CD4-positive, alpha-beta T cell treated with Interleukin-6 for 4 hours (primary cell): ENCODE measurements at places on chromosomes 1 and 21.

- DNase-seq = no peak
Observed at GRCh38 chr1:91730801-91731732, 154.9 kb downstream of the TGFBR3 start.

- DNase-seq = no peak
Observed at GRCh38 chr1:226638608-226639007, 90.0 kb downstream of the STUM start.

GRCh38 chr1:100931716-100932115 is 35.8 kb downstream of the SLC30A7 start:
- DNase-seq = no peak

DNA sequence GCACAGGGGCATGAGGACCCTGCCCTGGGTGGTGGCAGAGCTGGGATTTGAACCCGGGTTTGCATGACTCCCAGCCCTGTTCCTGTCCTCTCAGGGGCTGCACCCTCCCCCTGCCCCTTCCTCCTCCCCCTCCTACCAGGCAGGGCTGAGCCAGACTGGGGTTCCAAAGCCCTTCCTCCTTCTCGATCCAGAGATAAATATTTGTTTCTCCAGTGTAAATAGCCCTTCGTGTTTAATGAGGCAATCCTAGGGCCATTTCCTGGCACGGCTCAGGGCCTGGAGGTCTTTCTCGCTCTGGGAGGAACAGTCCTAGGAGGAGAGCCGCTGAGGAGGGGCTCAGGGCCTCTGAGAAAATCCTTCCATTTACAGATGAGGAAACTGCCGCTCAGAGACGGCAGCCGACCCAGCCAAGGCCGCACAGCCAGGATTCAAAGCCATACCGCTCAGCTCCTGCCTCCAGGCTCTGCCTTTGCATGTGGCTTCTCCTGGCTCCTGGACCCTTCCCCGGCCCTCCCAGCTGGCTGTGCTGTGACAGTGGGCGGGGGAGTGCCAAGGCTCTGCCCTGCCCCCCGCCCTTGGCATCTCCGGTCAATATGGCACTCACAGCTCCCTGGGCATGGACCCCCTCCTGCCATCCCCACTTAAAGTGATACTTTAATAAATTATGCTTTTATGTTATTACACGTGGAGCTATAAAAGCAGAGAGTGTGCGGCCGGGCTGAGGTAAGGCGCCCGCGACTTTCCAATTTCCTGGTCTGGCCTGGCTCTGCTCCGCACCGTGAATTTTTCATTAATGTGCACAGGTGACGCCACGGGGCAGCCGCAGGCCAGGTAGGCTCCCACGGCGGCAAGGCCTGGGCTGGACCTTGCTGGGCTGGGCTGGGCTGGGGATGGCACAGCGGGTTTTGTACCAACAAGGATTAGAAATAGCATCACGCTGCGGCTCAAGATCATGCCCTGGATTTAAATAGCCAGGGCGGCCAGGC is 114.7 kb upstream of the WNT4 start:
- no peak for DNase-seq

DNA sequence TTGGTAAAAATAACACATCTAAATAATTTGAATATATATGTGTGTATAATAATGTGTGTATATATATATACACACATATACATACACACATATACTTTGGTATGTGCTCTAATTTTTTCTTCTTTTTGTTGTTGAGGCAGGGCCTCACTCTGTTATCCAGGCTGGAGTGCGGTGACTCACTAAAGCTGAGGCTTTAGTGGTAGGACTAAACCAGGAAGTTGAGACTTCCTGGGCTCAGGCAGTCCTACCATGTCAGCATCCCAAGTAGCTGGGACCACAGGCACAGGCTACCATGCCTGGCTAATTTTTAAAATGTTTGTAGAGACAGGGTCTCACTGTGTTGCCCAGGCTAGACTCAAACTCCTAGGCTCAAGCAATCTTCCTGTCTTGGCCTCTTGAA is 46.7 kb upstream of the CXADR start:
- no peak for DNase-seq

DNA sequence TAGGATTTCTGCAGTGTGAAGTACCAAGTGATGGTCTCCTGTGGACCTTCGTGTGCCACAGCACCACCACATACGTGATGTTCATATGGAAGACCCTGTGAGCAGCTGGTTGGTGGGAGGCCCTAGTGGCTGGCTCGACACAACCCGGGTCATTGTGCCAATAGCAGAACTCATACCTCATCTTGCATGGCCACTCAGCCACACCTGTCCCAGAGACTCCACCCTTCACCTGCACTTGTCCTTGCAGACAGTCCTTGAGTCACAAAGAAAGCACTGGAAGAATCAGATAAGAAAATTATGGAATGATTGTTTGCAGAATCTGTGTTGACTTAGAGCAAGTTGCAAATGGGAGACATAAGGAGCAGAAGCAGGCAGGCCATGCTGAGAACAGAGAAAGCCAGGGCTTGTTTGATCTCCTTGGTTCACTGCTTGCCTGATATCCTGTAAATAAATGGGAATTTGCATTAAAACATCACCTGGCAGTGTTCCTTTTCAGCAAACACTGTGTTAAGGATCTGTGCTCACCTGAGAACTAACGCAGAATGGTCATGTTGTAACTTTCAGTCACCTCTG is 307.7 kb downstream of the SIPA1L2 start:
- no peak for DNase-seq

DNA sequence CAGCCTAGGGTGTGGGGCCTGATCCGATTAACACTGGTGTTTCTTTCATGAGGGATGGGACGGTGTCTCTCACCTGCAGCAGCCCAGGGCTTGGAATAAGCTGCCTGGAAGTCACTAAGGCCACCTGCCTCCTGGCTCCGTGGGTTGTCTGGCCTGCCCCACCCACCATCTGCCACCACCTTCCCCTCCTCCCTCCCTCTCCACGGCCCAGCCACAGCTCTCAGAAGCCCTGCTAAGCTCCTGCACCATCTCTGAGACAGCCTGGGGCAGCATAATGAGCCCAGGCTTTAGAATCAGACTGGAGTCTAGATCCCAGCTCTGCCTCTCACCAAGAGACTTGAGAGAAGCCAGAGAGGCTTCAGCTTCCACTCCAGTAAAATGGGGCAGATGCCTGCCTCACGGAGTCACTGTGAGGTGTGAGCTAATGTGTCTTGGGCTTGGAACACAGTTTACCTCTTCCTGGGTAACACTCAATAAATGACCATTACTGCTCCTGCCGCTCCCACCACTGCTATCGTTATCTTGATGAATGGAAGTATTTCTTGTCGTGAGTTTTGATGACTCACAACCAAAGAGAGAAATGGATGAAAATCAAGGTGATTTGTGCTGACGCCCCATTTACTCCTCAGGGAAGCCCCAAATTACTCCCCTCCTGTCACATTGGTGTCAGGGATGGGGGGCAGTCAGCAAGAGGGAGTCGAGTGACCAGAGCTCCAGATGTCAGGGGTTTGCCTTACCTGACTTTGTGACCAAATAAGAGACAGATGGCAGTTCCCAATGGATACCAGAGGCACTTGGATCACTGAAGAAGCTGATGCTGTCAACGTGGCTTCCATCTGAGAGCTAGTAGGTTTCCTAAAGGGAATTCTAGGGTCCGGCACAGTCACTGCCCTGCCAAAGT is 23.5 kb upstream of the C1QA start:
- no peak for DNase-seq

- no peak for DNase-seq
Observed at GRCh38 chr1:246291127-246291526, 216.0 kb downstream of the SMYD3 start.

- DNase-seq = no peak
Observed at GRCh38 chr1:21384620-21385019, 55.3 kb upstream of the NBPF3 start.

- peak; percentile 84 for DNase-seq
Observed at GRCh38 chr1:226186124-226187018, at the start of gene ACBD3. ACBD3 (minus strand) TSS chr1:226186741; CDS start chr1:226186675, 66 bp downstream.

DNA sequence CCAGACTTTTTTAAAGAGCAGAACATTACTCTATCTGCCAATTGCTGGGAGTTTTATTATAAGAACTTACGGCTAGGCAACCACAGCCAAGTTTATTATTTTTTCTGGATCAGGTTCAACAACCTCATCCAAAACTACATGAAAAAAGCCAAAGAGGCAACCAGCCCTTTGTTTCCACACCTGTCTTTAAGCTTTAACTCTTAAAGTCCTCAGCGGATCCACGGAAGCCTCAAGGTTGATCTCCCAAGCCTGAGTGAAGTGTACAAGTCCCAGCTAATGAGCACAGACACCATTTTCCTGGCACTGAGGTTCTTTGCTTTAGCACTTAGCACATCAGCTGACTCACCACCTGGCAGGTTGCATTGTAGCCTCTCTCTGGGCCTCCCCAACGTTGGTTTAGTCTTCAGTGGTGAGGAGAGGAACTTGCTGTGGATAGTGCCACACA is 143.1 kb downstream of the TGFBR3 start:
- DNase-seq = no peak

- no peak for DNase-seq
Observed at GRCh38 chr1:155326020-155326526, 5.4 kb downstream of the RUSC1 start.

DNA sequence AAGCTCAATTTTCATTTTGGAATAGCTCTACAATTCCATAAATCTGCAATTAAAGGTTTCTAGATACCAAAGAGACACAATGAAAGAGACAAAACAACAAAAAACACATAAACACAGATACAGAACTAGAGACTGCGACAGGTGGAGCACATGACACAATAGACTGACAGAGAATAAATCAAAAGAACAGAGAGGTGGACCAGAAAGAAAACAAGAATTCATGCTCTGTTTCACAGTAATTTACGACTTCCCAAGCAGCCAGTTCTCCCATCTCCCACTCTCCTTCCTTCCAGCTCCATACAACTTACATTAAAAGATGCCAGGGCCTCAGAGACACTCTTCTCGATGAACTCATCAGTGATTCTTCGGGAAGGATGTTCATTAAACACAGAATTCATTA is 15.1 kb upstream of the RBM8A start:
- no peak for DNase-seq

DNA sequence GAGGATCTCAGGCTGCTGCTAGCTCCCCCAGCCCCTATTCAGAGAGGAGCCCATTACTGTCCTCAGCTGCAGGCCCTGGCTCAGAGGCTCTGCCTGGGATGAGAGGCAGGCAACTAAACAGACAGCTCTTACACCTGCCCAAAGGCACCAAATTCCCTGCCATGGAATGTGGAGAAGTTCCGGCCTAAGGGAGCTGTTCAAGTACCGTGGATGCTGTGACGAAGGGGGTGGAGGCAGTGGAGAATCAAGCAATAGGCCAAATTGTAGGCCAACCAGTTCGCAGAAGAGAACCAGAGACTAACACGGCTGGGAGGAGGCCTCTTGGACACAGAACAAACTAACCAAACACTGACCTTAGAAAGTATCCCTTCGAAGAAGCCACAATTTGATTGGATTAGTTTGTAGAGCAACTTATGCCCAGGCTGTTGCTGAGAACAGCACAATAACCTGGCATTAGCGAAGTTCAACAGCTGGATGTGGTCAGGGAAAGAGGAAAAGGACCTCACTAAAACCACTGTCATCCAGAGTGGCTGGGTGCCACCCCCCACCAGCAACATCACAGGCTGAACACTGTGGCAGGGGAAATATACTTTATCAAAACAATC is 3.6 kb downstream of the C1orf174 start:
- no peak for DNase-seq

- DNase-seq = no peak
Observed at GRCh38 chr1:15296585-15297321, 49.7 kb downstream of the FHAD1 start.

GRCh38 chr1:21563971-21564370 is 54.7 kb downstream of the ALPL start:
- DNase-seq = no peak

- peak; percentile 72 for DNase-seq
Observed at GRCh38 chr1:206590025-206590758, 22.1 kb downstream of the EIF2D start.

- DNase-seq = no peak
Observed at GRCh38 chr1:21939650-21940374, 2.7 kb upstream of the HSPG2 start.

DNA sequence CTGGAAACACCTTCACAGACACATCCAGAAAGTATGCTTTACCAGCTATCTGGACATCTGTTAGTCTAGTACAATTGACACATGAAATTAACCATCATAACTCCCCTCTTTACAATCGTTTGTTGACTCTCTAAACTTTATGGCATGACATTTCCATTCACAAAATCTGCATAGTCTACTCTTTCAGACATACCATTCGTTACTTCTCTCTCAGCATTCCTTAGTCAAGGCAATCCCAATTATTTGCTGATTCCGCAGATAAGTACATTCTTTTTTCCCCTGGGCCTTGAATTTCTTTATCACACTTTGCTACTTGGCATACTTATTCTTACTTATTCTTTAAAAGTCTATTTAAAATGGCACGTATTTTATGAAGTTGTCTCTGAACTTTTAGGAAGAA is 15.1 kb upstream of the CRB1 start:
- no peak for DNase-seq

DNA sequence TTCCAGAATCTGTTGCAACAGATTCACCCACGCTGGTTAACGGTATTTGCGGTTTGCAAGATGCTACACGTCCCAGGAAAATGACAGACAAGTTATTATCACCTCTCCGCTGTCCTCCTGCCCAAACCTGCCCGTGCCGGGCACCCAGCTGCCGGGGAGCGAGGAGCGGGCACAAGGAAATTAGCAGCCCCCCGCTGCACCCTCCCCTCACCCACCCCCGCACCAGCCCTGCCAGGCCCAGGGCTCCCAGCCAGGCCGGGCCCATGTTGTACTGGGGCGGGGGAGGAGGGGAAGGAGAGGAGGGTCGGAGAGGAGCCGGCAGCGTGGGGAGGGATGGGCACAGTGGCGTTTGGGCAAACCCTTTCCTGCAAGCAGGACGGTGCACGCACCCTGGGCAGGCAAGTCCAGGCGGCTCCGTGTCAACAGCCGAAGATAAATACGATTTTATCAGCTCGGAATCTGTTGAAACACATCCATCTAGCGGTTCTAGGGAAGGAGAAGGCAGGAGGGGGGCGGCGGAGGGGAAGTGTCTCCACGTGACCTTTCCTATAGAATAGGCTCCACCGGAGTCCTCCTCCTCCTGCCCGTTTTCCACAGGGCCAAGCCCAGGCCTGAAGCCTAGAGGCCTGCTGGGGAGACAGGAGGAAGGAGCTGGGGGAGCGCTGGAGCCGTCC is 35.1 kb upstream of the CCDC27 start:
- DNase-seq = no peak

- DNase-seq = no peak
Observed at GRCh38 chr21:40164905-40165772, 297.9 kb downstream of the PCP4 start.

DNA sequence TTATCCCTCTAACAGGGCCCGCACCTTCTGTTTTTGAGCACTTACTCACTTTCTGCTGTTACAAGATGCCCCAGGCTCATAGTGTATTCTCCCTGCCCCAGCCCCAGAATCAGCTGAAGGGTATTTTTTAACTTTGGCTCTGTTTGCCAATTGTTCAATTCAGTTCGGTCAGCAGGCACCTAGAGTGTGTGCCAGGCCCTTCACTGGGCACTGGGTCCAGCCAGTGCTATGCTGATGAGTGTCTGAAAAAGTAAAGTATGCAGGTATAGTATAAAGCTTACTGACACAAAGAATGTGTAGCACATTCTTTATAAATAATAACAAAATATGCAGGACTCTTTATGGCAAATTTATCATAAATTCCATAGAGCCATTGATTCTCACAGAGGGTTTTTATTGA is 35.0 kb downstream of the FHAD1 start:
- DNase-seq = no peak
